ENCODE measurements at places on chromosomes 11 and 22.

DNA sequence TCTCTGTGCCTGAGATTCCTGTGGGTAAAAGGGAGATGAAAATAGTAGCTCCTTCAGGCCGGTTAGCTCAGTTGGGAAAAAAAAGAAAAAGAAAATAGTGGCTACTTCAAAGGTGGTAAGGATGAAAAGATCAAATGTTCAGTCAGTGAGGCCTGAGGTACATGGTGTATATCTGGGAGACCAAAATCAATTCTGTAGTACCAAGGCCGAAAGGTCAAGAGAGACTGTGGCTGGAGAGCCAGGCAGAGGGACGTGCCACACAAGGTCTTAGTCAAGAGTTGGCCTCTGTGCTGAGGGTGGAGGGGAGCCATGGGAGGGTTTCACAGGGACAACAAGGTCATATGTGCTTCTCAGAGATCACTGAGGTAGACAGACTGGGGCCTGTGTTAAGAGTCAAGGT lies 4.8 kb upstream of the GDPD5 start:
- no peak for DNase-seq

- no peak for DNase-seq
These were observed 192.6 kb upstream of the NARS2 start for GRCh38 chr11:78767027-78767932.

DNA sequence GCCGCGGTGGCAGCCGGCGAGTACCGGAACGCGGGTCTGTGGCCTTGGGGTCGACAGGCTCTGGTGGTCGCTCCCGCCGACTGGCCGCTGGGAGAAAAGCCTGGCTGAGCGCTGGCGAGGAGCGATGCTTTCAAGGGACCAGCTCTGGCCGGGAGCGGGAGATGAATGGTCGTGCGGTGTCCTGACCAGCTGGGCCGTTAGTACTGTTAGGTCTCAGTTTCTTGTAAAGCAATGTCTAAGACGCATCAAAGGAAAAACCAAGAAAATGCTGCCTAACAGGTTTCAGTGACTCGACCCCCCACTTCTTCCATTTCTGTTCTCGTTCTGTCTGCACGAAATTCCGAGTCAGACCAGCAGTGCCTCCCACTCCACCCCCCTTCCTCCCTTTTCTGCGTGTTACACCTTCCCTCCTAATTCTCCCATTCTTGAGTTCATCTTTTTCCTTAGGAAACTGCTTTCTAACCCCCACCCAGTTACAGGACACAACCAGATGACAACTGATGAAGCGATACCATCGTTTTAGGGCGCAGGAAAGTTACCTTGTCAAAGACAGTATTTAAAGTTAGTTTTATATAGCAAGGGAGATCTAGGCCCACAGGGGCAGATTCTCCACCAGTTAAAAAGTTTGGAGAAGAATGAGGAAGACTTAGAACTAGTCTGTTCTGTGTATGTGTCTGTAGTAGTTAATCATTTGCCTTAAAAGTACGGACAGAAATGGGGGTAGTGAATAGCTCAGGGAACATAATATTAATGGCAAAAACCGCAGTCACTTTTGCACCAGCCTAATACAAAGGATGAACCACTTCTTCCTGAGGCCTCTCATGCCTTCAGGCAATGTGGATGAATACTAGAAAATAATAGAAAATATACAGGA lies 1.0 kb downstream of the CUL5 start:
- DNase-seq: no peak

GRCh38 chr11:70147668-70148067 lies 55.4 kb upstream of the FADD start:
- no peak for DNase-seq
